ENCODE measurements at places on chromosomes 3 and 15.
A peak's percentile ranks its signal among the peaks of the same experiment; 100 is the strongest.

DNA sequence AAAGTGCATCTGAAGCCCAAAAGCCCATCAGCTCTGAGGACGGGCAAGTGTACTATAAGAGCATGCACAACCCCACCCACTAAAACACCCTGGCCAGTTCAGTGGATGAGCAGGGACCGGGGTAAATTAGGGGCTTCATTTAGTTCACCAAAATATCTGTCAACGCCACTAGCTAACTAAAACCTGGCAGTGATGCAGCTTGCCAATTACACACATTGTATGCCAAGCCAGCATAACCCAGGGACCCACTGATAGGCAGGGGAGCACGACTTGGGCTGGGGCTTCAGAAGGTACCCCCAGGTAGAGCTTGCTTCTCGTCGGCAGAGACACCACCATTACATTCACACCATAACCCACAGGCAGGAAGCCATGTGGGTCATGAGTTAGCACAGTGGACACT lies 47.0 kb downstream of the PTPN23 start:
- no peak for ATAC-seq

GRCh38 chr15:31102374-31103342 lies 1.1 kb upstream of the TRPM1 start:
- no peak for ATAC-seq

DNA sequence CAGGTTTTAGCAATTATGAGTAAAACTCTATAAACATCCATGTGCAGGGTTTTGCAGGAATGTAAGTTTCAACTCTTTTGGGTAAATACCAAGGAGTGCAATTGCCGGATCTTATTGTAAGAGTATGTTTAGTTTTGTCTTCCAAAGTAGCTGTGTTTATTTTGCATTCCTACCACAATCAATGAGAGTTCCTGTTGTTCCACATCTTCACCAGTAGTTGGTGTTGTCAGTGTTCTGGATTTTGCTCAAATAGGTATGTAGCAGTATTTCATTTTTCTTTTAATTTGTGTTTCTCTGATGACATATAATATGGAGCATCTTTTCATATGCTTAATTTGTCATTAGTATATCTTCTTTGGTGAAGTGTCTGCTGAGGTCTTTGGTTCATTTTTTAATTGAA lies 185.1 kb upstream of the GALNT15 start:
- no peak for ATAC-seq

GRCh38 chr3:124364317-124365020 lies 365.8 kb upstream of the UMPS start:
- no peak for ATAC-seq

GRCh38 chr15:66452971-66453580 lies 44.5 kb downstream of the SNAPC5 start:
- no peak for ATAC-seq

DNA sequence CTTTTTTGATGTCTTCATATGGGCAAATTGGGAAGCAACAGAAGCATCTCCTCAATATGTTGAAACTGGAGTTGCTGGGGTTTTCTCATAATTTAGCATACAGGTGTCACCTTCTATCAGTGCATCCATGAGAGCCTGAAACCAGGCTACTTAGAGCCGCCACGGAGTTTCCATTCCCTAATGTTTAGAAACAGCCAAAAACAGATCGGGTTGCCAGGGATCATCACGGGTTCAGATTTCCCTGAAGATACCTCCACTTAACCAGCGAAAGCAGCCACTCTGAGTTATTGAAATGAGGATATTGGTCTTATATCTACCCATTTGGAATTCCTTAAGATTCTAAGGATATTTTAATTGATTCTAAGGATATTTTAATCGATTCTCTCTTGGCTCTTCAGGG lies 14.5 kb downstream of the TERB2 start:
- no peak for ATAC-seq

- no peak for ATAC-seq
These were observed 1163.7 kb downstream of the SI start for GRCh38 chr3:163914567-163914966.

DNA sequence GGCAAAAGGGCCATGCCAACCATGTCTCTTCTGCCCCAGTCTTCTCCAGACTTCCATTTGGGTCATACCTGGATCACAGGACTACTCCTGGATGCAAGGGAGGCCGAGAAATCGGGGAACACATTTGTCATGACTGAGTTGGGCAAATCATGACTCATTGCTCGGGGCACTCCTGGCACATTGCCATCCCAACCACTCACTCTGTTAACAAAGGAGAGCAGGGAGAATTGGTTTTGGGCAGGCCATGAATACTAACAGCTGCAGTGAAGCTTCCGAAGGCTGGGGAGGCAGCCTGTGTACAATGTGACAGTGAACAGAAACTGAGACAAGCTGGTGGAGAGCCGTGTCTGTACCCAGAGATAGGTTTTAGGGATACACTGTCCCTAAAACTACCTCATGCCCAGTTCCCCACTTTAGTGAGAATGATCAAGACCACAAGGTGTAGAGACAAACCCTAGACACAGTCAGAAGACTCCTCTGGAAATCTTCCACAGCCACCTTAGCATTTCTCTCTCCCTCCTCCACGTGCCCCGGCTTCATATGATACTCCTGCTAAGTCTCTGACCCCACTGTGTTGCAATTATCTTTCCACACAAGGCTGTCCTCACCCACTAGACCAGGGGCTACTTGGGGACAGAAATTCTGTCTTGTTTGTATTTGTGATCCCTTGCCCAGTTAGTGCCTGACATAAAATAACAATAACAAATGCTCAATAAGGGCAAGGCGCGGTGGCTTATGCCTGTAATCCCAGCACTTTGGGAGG lies 10.5 kb upstream of the BUB1B start:
- ATAC-seq: no peak

DNA sequence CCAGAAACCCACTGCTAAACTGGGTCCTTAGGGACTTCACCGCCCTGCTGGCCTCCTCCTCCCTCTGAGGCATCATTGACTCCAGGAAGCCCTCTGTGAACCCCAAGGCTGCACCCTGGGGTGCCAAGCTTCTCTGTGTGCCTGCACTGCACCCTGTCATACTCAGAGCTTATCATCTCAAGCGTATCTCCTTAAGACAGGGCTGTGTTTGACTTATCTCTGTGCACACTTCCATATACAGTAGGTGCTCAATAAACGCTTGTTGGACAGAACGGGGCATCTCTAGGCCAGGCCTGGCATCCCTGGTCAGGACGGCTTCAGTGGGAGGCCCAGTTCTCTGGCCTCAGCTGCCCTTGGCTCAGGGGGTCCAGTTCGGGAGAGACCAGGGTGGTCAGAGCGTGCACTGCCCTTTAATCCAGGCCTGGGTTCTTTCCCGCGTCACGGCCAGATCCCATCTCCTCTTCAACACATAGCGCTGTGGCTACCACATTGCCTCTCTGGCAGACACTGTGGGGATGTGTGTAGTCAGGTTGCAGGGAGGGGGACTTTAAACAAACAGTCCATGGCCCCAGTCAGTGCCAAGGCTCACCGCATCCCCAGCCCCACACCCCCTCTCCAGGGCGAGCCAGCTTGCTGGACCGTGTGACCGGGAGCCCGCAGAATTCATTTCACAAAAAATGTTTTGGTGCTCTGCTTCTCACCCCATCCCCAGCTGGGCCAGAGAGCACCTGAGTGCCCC lies 33.4 kb downstream of the MAGEF1 start:
- no peak for ATAC-seq

GRCh38 chr15:99998661-99999101 lies 265.4 kb upstream of the LYSMD4 start:
- no peak for ATAC-seq

- ATAC-seq: no peak
These were observed 78.1 kb upstream of the RNF7 start for GRCh38 chr3:141659821-141660613.

GRCh38 chr15:98035577-98036010 lies 75.1 kb downstream of the ARRDC4 start:
- no peak for ATAC-seq

GRCh38 chr15:79042213-79042928 lies 48.2 kb downstream of the RASGRF1 start:
- ATAC-seq: no peak

- no peak for ATAC-seq
These were observed 54.7 kb upstream of the CMC1 start for GRCh38 chr3:28186748-28187147.

DNA sequence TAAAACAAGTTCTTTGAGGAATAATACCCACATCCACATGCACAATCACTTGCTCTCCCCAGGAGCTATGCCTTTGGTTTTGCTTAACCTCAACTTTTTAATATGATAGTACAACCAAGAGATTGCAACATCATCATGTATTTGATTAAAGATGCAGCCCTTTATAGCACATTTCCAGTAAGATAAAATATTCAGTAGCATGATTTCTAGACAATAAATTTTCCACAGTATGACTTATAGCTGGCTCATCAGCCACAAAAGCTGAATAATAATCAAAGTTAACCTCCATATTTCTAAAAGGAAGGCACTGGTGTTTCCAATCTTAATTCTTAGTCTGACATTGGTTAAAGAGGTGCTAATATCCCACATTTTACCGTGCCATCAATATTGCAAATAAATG lies 622.5 kb downstream of the TBL1XR1 start:
- no peak for ATAC-seq

GRCh38 chr15:36313736-36314280 lies 265.6 kb upstream of the CDIN1 start:
- no peak for ATAC-seq

DNA sequence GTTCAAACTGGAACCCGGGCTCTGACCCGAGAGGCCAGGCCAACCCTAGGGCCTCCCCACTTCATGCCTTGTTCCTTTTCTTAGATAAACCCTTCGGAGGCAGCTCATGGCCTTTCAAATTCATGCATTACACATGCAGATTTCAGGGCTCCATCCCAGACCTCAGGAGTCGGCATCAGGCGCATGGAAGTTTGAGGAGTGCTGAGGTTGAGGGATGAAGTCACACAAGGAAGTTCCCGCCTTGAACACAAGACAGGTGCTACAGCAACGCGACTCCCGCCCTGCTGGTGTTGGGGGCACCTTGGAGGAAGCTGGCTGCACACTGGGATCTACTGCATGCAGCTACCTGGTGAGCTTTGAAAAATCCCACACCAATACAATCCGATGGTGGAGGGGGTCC lies 245.2 kb upstream of the LYSMD4 start:
- no peak for ATAC-seq

DNA sequence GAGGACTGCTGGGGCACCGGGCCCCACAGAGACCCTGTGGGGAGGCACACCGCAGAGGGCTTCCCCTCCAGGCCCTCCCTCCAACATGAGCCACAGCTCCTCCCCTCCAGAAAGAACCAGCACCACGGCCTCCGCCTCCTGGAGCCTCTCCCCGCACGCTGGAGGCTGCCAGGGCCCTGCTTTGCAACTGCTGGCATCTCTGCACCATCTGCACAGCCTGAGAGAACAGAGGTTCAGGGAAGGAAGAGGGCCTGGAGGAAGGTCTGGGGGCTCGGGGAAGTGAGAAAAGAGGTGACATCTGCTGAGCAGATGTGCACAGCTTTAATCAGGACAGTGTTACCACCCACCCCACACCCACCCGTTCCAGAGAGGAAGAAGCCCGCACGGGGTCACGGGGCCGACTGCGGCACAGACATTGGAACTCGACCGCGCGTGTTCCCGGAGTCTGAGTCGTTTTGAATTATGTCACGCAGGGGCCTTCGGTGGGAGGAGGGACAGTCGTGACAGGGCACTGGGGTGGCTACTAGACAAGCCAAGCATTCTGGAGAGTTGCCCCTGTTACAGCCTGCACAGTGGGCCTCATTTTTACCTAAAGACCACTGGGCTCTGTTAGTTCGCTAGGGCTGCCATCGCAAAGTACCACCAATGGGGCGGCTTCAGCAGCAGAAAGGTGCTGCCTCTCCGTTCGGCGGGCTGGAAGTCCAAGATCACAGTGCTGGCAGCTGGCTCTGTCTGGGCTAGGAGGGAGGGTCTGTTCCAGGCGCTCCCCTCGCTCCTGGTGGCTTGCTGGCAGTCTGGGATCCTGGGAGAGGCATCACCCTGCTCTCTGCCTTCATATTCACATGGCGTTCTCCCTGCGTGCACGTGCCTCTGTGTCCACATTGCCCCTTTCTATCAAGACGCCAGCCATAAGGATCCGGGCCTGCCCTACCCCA lies 194.8 kb downstream of the XXYLT1 start:
- ATAC-seq: no peak

DNA sequence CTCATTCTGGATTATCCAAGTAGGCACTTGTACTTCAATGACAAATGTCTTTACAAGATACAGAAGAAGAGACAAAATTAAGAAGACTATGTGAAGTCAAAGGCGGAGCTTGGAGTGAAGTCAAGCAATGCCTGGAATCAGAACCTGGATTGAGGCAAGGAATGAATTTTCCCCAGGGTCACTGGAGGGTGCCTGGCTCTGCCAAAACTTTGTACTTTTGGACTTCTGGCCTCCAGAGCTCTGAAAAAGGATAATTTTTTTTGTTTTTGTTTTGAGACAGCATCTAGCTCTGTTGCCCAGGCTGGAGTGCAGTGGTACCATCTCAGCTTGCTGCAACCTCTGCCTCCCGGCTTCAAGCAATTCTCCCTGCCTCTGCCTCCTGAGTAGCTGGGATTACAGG lies 119.3 kb upstream of the AGBL1 start:
- ATAC-seq: no peak

GRCh38 chr3:33417066-33417673 lies 23.0 kb downstream of the UBP1 start:
- ATAC-seq: peak; percentile 82

DNA sequence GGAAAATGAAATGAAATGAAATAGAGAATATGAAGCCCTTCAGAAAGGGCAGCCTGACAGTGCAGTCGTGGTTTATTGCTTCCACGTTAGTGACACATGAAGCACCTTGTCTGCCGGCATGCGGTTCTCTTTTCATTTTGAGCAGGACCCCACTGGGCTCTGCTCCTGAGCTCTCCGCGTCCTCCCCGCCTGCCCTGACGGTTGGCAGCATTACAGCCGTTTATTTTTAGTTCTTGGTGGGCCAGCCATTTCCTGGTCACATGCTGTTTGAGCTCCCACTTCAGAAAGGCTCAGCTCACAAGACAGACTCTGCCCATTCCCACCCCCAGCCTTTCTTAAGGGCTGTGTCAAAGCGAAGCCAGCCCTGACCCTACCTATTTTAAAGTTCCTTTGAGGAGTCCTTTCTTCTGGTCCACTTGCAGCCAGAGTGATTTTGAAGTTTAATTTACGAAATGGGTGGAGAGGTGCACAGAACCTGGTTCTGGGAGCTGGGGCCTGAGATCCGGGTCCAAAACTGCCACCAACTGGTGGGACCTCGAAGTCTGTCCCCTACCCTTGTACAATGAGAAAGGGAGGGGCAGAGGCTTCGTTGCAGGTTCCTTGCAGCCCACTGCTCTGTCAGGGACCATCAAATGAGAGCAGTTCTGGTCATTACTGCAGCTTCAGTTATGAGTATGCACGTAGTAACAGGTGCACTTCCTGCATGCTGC lies 60.1 kb downstream of the MGLL start:
- ATAC-seq: no peak

GRCh38 chr3:15783361-15783969 lies 14.3 kb downstream of the ANKRD28 start:
- no peak for ATAC-seq

GRCh38 chr15:63402498-63403253 lies 21.0 kb upstream of the CA12 start:
- ATAC-seq: no peak
